Testis (tissue), 5 donors: ENCODE measurements at places on chromosomes 1 and 21. TPM values are rescaled to one million over a fixed set of nuclear protein-coding genes. Genes with fewer than 3 reads are reported as not detected.
A peak's percentile ranks its signal among the peaks of the same experiment; 100 is the strongest.

The SLAMF8 gene
- polyA plus RNA-seq = 5.3 TPM

- no peak for DNase-seq
- no peaks in the 10 kb centered on the region for H3K4me1 ChIP-seq
- H3K4me3 ChIP-seq = no peak overlapping the region
These were observed 76.0 kb downstream of the POFUT2 start for GRCh38 chr21:45211661-45212060.

The SPATA21 gene
- 10.2 TPM for polyA plus RNA-seq

DNA sequence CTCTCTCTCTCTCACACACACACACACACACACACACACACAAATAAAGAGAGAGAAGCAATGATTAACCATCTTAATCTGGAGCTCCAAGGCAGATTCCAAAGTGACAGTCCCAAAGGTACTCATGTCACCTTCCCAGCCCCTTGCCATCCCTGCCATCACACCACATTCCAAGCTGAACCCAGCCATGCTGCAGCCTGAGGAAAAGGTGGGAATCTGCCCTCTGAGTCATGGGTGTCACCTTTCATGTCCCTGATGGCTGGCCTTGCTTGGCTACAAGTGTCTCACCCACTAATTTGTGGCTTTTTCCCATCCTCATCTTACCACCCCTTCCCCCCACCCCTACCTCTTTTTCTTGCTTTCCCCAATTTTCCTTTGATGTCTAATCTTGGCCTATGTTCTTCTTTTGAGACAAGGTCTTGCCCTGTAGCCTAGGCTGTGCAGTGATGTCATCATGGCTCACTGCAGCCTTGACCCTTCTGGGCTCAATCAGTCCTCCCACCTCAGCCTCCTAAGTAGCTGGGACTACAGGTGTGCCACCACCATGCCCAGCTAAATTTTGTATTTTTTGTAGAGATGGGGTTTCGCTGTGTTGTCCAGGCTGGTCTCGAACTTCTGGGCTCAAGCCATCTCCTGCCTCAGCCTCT is 3.2 kb downstream of the ANXA9 start:
- no peaks in the 10 kb centered on the region for H3K36me3 ChIP-seq
- DNase-seq = no peak
- peaks cover 19% of the 10 kb centered on the region for H3K4me1 ChIP-seq
- no peak overlapping the region for H3K4me3 ChIP-seq

- H3K4me1 ChIP-seq = peaks cover 7% of the 10 kb centered on the region
- no peak overlapping the region for H3K4me3 ChIP-seq
- no peak for DNase-seq
- no peaks in the 10 kb centered on the region for H3K36me3 ChIP-seq
- H3K27ac ChIP-seq = peak overlapping the region; percentile 85
These were observed 10.3 kb downstream of the RNU1-2 start for GRCh38 chr1:16905868-16906702.

DNA sequence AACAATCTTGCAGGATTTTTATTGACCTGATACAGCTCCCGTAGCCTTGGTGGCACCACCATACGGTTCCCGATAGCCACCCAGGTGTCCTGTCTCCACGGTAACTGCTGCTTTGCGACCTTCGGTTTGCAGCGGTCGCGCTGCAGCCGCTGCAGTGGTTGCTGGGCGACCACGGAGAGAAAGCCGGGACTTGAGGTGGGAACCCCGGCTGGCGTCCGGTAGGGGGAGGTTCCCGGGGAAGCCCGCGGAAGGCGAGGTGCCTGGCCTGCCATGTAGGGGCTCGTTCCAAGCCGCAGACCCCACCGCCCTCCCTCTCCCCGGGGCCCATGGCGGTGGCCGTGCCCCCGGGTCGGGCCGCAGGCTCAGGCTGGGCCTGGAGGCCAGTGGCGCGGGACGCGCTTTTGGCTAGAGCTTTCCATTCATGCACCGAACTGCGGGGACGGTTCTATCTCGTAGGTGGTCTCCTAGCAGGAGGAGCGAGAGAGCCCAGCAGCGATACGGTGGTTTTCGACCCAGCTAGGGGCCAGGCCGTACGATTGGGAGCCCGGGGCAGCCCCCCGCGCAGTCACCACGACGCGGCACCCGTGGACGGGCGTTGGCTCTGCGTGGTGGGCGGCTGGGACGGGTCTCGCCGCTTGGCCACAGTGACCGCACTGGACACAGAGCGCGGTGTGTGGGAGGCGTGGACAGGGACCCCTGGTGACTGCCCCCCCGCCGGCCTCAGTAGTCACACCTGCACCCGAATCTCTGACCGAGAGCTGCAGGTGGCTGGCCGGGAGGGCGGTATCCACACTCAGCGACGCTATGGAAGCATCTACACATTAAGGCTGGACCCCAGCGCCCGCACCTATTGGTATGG is at the start of gene KLHDC9:
KLHDC9 (plus strand) TSS at position 152 of the 859 bp plus-strand sequence; CDS start at position 327, 175 bp downstream.
- DNase-seq = peak; percentile 86
- H3K27me3 ChIP-seq = no peaks in the 10 kb centered on the region
- peaks cover 5% of the 10 kb centered on the region for H3K4me1 ChIP-seq
- peak within 1 kb of the TSS; percentile 75 for H3K4me3 ChIP-seq
- no peaks in the 10 kb centered on the region for H3K36me3 ChIP-seq
- H3K27ac ChIP-seq = peak within 1 kb of the TSS; percentile 22

DNA sequence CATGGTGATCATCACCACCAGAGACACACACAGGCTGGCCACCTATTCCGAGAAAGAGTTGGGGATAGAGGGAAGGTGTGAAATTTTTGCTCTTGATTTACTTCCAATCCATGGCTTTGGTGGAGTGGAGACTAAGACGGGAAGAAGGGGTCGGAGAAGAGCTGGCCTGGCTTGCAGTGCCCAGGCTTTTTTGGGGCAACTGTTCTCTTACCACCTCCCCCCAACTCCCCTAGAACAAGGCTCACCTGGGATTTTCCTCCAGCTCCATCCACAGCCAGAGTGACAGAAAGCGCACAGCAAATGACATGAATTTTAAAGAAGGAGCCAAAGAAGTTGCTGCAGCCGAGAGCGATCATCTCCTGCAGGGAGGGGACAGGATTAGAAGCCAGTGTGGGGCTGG is 16.0 kb downstream of the SLC26A9 start:
- no peaks in the 10 kb centered on the region for H3K27me3 ChIP-seq
- H3K27ac ChIP-seq = no peak overlapping the region
- no peak overlapping the region for H3K4me3 ChIP-seq
- H3K4me1 ChIP-seq = no peaks in the 10 kb centered on the region

DNA sequence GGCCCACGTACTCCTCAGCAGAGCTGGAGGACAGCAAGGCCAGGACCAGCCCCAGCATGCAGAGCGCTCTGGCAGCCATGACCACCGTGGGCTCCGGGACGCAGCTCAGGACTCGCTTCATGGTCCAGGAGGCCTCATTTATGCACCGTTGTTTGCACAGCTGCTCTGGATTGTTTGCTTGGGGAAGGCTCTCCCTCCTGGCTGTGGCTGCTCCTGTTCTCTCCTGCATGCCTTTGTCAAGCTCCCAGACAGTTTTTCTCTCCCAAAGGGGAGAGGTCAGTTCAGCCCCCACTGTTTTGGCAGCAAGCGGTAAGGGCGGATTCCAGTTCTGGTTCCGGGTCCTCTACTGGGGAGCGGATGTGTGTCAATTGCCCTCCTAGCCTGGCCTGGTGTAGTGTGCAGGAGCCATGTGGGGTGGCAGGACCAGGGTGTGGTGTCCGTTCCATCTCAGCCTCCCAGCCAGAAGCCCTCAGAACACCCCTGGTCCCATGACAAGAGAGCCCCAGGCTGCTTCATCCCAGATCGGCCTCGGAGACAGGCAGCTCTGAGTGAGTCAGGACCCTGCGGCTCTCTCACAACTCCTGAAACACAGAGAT is at the start of gene TFF3:
TFF3 (minus strand) TSS at position 114 of the 596 bp plus-strand sequence; CDS start at position 79, 35 bp downstream.
- no peak for DNase-seq
- H3K4me1 ChIP-seq = peaks cover 24% of the 10 kb centered on the region
- no peaks in the 10 kb centered on the region for H3K27me3 ChIP-seq
- no peak within 1 kb of the TSS for H3K27ac ChIP-seq

DNA sequence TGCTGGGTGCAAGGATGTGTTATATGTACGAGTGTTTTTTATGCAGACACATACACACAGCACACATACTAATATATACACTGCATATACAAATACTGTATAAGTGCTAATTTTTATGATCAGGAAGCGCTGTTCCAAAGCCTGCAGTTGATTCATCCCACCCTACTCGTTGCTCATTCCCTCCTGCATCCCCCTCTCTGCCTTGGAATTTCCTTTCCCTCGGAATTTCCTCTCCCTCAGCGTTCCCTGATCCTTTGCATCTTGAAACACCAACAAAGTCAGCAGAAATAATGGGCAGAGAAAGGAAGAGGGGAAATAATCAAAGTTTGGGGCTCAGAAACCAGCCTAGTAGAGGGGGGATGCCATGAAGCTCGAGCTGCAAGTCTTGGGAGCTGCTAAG is 98.9 kb downstream of the CSMD2 start:
- H3K36me3 ChIP-seq = no peaks in the 10 kb centered on the region
- H3K4me3 ChIP-seq = no peak overlapping the region
- H3K27me3 ChIP-seq = no peaks in the 10 kb centered on the region
- H3K4me1 ChIP-seq = no peaks in the 10 kb centered on the region
